SJSA1 (cell line): ENCODE measurements at places on chromosomes 4 and X. TPM values are rescaled to one million over a fixed set of nuclear protein-coding genes. Genes with fewer than 3 reads are reported as not detected.

CNKSR2 gene
- total RNA-seq = 0.47 TPM in 1 of 2 replicates, not detected in the other

MMRN1 gene
- not detected in 2 replicates for total RNA-seq

RPS6KA6 gene
- 2.4 and 5.9 TPM in 2 replicates for total RNA-seq

TMEM31 gene
- total RNA-seq = not detected in 2 replicates
